Activated CD4-positive, alpha-beta memory T cell treated with anti-CD3 and anti-CD28 coated beads, Interleukin-2, amount 10 ng/mL, durations not matched to agents 7 days and 5 days (primary cell): ENCODE measurements at places on chromosomes 7 and 10. TPM values are rescaled to one million over a fixed set of nuclear protein-coding genes. Genes with fewer than 3 reads are reported as not detected.
A peak's percentile ranks its signal among the peaks of the same experiment; 100 is the strongest.

DNA sequence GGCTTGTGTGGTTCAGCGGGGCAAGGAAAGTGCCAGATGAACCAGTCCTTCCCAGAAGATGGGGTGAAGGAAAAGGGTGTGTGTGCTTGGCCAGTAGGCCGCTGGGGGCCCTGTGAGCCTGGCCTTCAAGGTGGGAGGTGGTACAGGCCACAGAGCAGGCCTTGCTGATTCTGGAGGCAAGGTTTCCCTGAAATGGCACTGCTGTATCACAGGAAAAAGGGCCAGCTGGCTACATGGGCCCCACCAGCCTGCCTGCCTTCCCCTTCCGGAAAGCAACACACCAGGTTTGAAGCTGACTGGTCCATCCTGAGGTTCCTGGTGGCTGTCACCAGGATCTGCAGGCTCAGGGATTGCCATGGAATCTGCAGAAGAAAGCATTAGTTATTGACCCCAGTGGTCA is 12.5 kb downstream of the MMRN2 start:
- H3K27ac ChIP-seq, result no peak overlapping the region
- H3K4me1 ChIP-seq, result peaks cover 28% of the 10 kb centered on the region
- H3K4me3 ChIP-seq, result no peak overlapping the region

- H3K27ac ChIP-seq, result no peak overlapping the region
- H3K36me3 ChIP-seq, result no peaks in the 10 kb centered on the region
- H3K4me3 ChIP-seq, result no peak overlapping the region
- peaks cover 16% of the 10 kb centered on the region for H3K4me1 ChIP-seq
These were observed 7.8 kb upstream of the GDF2 start for GRCh38 chr10:47314416-47314970.

GRCh38 chr7:96181174-96181573 is 140.7 kb downstream of the SLC25A13 start:
- H3K27me3 ChIP-seq, result no peaks in the 10 kb centered on the region
- no peak overlapping the region for H3K4me3 ChIP-seq
- H3K27ac ChIP-seq, result no peak overlapping the region
- no peak for DNase-seq

DNA sequence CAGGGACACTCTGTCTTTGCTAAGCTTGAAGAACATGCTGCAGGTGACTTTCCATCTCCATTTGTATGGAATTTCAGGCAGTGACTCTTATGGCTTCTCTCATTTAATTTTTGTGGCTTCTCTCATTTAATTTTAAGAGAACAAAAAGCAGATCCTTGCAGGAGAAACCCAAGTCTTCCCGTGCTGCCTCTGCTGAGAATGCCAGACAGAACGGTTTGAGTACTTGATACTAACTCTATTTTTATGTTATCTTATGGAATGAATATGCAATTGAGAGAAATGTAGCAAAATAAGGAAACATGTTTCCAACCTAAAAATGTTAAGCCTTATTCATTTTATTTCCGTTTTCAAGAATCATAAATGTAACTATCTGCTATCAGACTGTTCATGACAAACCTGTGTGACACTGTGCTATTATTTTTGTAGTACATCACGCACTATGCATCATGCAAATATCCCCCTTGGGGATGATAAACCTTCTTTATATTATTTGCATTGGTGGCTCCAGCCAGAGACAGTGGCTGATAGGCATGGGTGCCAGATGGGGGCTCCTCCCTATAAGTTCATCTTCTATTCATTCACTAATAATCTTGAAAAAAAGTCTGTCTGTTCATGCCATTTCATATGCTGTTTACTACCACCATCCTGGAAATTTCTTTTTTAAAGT is 6.9 kb upstream of the RAPGEF5 start:
- peaks cover 25% of the 10 kb centered on the region for H3K27me3 ChIP-seq
- no peaks in the 10 kb centered on the region for H3K4me1 ChIP-seq
- H3K27ac ChIP-seq, result no peak overlapping the region
- no peak for DNase-seq
- H3K36me3 ChIP-seq, result no peaks in the 10 kb centered on the region
- no peak overlapping the region for H3K4me3 ChIP-seq

DNA sequence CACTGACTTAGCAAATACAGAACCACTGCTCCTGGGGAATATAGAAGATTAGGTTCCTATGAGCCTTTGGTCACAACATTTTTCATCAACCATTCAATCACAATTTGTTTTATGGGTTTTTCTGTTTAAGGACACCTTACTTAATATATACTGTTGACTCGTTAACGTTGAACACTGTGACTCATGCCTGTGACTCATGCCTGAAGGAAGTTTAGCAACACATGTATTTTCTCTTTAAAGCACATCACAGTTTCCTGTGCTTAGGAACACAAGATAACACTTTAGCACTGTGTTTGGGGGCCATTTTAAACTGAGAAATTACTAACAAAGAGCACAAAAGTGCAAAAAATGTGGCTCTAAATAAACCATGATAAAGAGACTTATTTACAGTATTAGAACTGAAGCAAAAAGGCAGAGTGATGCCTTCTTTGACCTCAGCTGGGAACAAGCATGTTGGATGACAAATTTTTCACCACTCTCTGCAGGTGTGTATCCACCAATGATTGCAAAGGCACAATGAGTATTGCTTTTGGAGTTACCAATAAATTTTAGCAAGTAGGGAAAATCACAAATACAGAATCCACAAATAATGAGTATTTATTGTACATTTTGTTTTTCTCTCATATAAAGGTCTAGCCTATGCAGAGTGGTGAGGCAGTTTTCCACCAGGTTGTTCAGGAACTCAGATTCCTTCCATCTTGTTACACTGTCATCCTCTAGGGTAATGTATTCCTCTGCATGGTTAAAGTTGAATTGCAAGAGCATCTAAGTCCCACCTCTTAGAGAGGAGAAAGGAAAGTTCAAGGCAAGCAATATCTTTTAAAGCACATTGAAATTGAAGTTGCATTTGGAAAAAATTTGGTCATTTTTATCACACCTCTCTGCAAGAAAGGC is 7.3 kb downstream of the FGFBP3 start:
- H3K27me3 ChIP-seq, result peaks cover 1% of the 10 kb centered on the region
- H3K4me3 ChIP-seq, result no peak overlapping the region
- H3K27ac ChIP-seq, result peak overlapping the region; percentile 86
- peaks cover 10% of the 10 kb centered on the region for H3K36me3 ChIP-seq
- peak; percentile 61 for DNase-seq

PSD gene
- total RNA-seq, result 1.4 TPM

DNA sequence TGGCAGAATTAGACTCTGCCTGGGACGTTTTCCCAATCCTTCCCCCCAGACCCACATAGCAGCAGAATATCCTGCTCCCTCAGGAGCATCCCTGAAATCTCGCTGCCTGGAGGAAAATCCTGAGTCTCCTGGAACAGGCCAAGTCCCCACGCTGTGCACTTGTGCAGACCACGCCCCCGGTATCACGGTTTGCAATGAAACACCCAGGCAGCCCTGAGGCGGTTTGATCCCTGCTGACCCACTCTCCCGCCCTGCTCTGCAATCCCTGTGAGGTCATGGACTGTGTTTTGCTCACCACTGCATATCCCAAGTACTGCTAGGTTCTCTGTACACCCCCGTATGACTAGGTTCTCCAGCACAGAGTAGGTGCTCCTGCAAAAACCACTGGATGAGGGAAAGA is 411.8 kb upstream of the MGMT start:
- no peak for DNase-seq
- H3K27me3 ChIP-seq, result peaks cover 3% of the 10 kb centered on the region
- H3K4me3 ChIP-seq, result no peak overlapping the region
- H3K27ac ChIP-seq, result no peak overlapping the region

CC2D2B gene
- total RNA-seq, result 0.35 TPM

ZNF775 gene
- total RNA-seq, result 6.4 TPM

TRIM74 gene
- total RNA-seq, result 1.9 TPM

KLF14 gene
- total RNA-seq, result not detected

DNA sequence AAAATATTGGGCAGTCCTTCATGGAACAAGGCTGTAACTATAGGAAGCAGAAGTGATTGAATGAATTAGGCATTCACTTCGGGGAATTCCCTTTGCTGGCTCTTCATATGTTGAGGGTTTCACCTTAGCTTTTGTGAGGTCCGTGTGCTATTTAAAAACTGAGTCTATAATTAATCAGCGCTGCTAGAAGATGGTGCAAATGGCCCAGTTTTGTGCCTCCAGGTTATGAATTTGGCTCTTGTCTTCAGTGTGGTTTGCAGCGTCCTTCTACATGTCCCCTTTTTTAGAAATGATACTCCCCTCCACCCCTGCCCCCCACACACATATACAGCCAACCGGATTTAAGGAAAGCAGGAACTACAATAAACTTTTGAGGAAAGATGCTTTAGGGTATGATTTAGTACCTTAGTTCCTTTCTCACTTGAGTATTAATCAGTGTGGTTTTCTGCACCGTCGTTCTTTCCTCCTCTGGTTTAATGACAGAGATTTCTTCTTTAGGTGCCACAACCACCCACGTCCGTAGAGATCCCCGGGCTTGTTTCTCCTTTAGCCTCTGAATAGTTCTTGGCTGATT is 110.6 kb upstream of the SAMD8 start:
- peaks cover 16% of the 10 kb centered on the region for H3K4me1 ChIP-seq
- DNase-seq, result no peak
- H3K27ac ChIP-seq, result no peak overlapping the region
- peaks cover 7% of the 10 kb centered on the region for H3K36me3 ChIP-seq
- no peak overlapping the region for H3K4me3 ChIP-seq

GRCh38 chr10:88127269-88127668 is 263.8 kb downstream of the PTEN start:
- peaks cover 2% of the 10 kb centered on the region for H3K27me3 ChIP-seq
- peaks cover 3% of the 10 kb centered on the region for H3K4me1 ChIP-seq
- no peak overlapping the region for H3K4me3 ChIP-seq
- H3K27ac ChIP-seq, result no peak overlapping the region
- no peak for DNase-seq
- H3K36me3 ChIP-seq, result no peaks in the 10 kb centered on the region

- DNase-seq, result no peak
- H3K4me1 ChIP-seq, result no peaks in the 10 kb centered on the region
These were observed 246.7 kb downstream of the FGFR2 start for GRCh38 chr10:121351540-121351939.

SUGCT gene
- total RNA-seq, result not detected

GRCh38 chr7:134084488-134085144 is 42.5 kb upstream of the LRGUK start:
- DNase-seq, result no peak
- H3K4me3 ChIP-seq, result no peak overlapping the region
- H3K4me1 ChIP-seq, result no peaks in the 10 kb centered on the region

DNA sequence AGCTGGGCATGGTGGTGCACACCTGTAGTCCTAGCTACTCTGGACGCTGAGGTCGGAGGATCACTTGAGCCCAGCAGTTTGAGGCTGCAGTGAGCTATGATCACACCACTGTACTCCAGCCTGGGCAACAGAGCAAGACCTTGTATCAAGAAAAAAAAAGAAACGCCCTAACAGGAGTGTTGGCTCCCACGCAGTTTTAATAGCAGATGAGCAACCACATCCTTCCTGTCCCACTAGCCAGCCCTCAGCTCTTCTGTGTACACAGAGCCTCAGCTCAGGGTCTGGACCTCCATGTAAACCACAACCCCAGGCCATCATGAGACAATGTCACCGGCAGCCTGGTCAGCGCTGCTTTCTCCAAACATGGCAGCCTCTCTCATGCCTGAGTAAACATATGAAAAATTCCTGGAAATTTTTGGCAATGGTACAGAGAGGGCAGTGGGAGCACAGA is 108.2 kb downstream of the PIP4K2A start:
- peaks cover 70% of the 10 kb centered on the region for H3K36me3 ChIP-seq
- H3K27me3 ChIP-seq, result no peaks in the 10 kb centered on the region
- peaks cover 78% of the 10 kb centered on the region for H3K4me1 ChIP-seq
